Hypothalamus (tissue), 51 donors: ENCODE measurements at places on chromosomes 2 and 18.

GRCh38 chr2:236370847-236371409, 106.7 kb upstream of the ASB18 start:
- peak; percentile 23 for DNase-seq

- DNase-seq, result no peak
Observed at GRCh38 chr18:77063260-77063659, 69.3 kb downstream of the MBP start.

DNA sequence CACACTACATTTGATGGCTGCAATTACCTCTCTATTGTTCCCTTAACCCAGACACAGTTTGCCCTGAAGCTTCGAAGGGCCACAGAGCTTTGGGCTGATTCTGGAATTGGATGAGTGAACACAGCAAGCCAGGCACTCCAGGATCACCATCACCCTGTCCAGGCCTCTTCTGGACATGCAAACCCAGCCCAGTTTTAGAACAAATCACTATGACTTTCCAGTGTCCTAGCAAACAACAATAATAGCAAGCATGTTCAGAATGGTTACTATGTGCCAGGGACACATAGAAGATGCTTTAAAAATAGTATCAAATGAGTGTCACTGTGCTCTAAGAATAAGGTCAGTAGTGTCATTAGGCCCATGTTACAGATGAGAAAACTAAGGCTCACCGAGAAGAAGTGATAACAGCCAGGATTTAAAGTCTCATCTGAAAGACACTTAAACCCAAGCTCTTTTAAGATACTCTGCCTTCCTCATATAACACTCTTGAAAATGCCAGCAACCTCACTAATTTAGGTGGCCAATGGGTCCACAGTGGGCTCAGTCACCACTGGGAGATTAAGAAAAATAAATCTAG, 191.7 kb upstream of the STK17B start:
- DNase-seq, result no peak

GRCh38 chr2:15259356-15259756, 301.8 kb downstream of the NBAS start:
- DNase-seq, result no peak

DNA sequence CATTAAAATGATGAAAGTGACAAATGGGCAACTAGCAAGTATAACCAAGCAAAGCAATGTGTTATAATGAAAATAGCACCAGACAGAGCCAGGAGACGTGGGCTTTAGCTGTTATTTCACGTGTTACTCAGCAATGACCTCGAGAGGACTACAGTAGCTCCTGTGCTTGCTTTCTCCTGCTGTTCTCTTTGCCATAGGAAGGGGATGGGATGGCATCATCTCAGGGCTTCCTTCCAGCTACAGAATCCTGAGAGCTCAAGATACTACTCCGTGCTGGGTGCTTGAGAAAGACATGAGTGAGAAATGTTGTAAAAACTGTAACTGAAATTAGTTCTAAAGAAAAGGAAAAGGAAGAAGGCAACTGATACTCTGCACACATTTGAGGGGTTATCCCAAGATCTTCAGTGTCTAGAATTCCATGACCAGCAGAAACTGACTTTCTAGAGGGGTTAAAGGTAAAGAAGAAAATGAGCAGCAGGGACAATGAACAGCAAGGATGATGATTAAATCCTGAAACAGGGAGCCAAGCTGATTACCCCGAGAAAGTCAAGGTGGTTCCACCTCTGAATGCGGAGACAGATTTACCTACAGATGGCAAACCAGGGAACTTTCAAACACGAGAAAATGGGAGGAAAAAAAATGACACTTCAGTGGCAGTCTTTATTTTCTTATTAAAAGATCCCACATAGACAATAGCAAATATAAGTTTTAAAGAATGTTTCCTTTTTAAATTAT, 33.4 kb downstream of the GAREM1 start:
- no peak for DNase-seq

- no peak for DNase-seq
Observed at GRCh38 chr18:51513517-51513916, 316.0 kb upstream of the MEX3C start.

- no peak for DNase-seq
Observed at GRCh38 chr2:223548194-223548593, 54.0 kb downstream of the SCG2 start.

GRCh38 chr18:11237066-11237465, 87.7 kb upstream of the PIEZO2 start:
- DNase-seq, result no peak

DNA sequence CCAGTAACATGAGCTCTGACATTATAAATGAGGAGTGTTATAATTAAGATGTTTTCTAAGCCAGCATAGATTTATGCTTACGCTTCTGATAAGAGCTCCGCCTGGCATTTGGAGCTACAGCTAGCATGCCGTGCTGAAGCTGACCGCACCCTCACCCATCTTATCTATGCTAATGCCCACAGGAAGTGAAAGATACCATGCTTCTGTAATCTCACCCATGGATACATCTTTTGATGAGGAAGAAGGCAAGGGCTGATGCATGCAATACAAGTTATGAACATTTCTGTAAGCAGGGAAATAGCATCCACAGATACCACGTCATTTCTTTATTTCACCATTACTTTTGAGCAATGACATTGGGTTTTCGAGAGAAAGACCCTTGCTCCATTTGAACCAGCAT, 82.3 kb downstream of the ARL4C start:
- DNase-seq, result no peak

DNA sequence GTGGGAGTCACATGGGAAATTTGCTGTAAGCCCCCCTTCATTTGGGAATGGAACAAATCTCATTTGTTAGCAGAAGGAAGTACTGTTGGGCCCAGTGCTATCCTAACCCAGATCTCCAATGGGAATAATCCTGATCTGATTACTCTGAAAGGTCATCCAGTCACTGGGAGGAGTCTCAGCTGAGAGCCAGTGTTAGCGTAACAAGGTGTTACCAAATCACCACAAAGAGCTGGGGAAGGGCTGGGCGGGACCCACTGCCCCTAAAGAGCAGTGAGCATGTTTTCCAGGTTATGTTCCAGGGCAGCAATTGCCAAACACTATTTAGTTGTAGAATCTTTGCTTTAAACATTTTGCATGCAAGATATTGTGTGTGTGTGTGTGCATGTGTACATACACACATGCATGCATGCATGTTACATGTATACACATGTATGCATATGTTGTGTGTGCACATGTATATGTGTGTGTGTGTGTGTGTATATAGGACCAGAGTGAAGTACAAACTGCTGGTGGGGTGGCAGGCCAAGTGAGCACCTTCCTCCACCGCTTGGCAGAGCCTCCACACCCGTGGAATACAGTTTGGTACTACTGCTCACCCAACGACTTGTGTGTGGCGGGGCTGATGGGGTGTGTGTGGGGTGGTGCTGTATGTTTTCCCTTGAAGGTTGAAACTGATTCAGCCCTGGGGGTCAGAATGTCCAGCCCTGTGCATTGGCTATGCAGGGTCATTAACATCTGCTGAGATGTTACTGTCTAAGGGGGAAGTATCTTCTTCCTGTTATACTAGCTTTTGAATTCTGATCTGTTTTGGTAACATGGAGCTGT, 15.2 kb downstream of the INPP5D start:
- no peak for DNase-seq

DNA sequence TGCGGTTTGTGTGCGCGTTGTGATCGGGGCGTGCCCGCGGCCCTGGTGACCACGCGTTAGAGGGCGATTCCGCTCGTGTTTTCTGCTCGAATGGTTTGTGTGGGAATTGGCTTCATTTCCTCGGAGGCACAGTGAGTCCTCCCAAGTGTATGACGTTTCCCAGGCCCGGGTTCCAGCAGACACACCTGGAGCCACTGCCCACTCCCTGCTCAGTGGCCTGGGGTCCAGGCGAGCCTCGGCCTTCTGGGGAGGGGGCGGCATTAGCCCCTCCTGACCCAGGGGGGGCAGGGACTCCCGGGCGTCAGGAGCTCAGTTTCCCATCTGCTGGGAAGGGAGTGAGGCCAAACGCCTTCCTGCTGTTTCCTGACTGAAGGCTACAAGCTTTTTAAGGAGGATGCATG, 92.1 kb downstream of the NFATC1 start:
- no peak for DNase-seq

- DNase-seq, result no peak
Observed at GRCh38 chr2:28129955-28130695, 239.6 kb downstream of the BABAM2 start.

GRCh38 chr2:126325202-126325601, 330.8 kb upstream of the GYPC start:
- DNase-seq, result no peak

GRCh38 chr2:80461505-80462197, 157.1 kb upstream of the LRRTM1 start:
- no peak for DNase-seq

GRCh38 chr2:20212871-20213503, 11.9 kb downstream of the SDC1 start:
- no peak for DNase-seq

DNA sequence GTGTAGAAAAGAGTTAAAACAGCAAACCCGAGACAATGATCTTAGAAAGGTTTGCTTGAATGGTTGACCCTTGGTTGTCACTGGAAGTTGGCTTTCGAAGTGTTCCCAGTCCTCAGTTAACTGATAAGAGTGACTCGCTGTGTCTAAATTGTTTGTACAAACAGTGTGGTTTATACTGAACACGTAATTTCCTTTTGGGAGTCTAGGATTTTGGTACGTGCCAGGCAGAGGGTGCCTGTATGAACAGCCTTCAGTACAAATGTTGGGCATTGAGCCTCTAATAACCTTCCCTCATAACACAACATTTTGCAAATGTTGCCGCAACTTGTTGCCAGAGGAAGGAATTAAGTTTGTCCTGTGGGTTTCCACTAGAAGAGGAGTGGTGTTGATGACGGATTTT, 95.8 kb upstream of the DPP10 start:
- no peak for DNase-seq

DNA sequence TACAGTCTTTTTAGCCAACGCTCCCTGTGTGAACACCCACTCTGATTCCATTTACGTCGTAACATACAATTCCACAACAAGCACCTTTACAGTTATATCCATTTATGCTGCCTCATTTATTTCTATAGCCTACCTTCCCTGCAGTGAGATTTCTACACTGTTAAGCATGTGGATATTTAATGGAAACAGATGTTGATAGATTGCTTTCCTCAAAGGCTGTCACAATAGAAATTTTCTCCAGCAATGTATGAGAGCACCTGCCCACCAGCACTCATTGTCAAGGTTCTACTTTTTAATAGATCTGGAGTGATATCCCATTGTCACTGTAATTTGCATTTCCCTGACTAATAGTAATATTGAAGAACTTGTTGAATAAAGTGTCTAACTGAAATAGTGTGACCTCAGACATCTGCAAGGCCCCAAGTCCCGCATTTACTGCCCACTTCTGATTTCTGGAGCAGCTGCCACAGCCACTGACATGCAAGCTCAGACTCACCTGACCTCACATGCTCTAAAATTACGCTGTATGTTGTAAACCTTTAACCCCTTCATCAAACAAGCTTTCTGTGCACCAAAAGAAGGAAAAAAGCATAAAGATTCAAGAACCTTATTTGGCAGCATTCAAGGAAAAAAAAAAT, 295.1 kb downstream of the CNTNAP5 start:
- DNase-seq, result no peak

- DNase-seq, result no peak
Observed at GRCh38 chr2:6443061-6443823, 422.5 kb downstream of the CMPK2 start.

- no peak for DNase-seq
Observed at GRCh38 chr2:164877927-164878326, 36.3 kb upstream of the COBLL1 start.

DNA sequence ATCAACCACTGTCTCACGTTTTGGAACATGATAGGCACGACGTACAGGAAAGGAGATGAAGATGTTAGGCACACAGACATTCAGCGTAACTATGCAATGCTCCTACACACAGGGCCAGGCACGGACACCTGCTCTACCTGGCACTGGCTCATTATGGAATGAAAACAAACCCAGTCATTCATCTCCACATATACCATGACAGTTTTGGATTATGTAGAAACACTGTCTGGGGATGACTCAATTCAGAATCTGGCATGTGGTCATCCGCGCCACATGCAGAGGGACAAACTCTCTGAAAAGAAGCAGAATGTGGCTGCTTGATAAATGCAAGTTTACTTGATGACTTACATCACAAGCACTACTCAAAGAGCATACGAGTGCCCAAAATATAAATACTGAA, 29.5 kb upstream of the NFU1 start:
- no peak for DNase-seq

DNA sequence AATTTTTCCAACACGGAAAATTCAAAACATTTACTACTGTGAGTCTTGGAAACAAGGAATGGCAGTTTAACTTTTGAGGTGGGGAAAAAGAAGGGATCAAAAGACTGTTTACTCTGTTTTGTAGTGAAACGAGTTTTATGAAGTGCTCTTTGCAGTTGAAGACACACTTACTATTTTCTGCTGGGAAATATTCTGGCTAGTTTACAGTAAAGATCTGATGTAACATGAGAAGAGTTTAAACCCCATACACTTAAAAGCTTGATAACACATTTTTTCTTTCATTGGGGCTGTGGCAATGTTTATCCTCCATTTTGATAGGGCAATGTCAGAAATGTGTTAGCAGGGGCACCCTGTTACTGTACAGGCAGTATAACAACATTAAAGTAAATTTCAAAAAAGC, 124.9 kb upstream of the SMAD7 start:
- no peak for DNase-seq

DNA sequence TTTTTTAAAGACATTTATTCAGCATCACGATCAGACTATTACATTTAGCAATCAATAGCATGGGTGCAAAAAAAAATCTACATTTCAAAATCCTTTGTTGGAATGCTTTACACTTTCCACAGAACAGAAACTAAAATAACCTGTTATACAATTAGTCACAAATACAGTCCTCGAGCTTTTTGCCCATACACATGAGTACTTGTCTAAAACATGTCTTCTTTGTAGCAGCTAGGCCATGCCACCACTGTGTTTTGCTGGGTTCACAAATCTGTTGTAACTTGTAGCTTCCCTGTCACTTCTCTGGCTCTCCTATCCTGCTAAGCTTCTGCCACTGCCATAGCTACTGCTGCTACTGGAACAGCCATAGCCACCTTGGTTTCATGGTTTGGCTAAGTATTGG, 24.4 kb upstream of the ADAM23 start:
- no peak for DNase-seq

- DNase-seq, result no peak
Observed at GRCh38 chr2:101089419-101089818, 61.8 kb downstream of the TBC1D8 start.

GRCh38 chr2:42922790-42923579, 130.6 kb upstream of the HAAO start:
- DNase-seq, result no peak

- DNase-seq, result no peak
Observed at GRCh38 chr2:138780446-138780880, 273 bp upstream of the NXPH2 start.

DNA sequence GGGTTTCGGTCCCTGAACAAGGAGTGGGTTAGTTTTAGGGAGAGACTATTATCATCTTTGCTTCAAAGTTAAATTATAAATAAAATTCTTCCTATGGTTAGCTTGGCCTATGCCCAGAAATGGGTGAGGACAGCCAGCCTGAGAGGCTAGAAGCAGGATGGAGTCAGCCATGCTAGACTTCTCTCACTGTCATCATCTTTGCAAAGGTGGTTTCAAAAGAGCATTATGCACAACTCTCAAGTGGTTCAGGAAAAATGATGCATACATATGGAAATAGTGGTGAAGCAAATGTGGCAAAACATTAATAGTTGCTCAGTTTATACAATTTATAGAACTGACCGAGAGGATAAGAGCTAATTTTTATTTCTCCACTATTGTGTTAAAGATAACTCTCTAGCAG, 283.9 kb upstream of the FBXO11 start:
- DNase-seq, result no peak

GRCh38 chr18:45521777-45522176, 93.5 kb upstream of the SLC14A2 start:
- DNase-seq, result no peak
